ENCODE measurements at places on chromosomes 5 and 9.
A peak's percentile ranks its signal among the peaks of the same experiment; 100 is the strongest.

- DNase-seq = peak; percentile 48
These were observed 113.1 kb upstream of the ACOT12 start for GRCh38 chr5:81506900-81507588.

DNA sequence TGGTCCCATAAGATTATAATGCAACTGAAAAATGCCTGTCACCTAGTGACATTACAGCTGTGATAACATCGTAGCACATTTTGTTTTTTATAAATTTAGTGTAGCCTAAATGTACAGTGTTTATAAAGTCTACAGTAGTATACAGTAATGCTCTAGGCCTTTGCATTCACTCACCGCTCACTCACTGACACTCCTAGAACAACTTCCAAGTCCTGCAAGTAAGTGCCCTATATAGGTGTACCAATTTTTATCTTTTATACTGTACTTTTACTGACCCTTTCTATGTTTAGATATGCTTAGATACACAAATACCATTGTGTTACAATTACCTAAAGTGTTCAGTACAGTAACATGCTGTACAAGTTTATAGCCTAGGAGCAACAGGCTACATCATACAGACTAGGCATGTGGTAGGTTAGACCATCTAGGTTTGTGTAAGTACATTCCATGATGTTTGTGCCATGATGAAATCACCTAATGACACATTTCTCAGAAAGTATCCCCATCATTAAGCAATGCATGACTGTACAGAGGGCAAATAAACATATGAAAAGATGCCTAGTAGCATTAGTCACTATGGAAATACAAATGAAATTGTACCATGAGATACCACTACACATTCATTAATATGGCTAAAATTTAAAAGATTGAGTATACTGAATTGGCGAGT is 127.6 kb downstream of the TRPM6 start:
- no peak for DNase-seq

DNA sequence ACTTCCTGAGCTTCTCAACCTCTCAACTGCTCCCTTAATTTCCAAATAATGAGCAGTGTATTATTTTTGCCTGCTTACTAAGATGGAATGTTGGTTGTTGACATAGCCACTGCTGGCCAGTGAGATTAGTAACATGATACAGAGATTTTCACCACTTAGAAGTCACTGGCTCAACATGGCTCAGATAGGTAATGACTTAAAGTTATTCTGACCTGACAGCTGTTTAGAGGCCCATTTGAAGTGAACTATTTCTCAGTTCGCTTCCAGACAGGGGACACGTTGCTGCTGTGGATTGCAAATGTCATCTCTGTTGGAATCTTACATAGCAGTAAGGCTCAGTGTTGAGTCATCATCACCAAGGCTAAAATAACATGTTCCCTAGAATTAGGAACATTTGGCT is 490.2 kb downstream of the TLE4 start:
- no peak for DNase-seq

DNA sequence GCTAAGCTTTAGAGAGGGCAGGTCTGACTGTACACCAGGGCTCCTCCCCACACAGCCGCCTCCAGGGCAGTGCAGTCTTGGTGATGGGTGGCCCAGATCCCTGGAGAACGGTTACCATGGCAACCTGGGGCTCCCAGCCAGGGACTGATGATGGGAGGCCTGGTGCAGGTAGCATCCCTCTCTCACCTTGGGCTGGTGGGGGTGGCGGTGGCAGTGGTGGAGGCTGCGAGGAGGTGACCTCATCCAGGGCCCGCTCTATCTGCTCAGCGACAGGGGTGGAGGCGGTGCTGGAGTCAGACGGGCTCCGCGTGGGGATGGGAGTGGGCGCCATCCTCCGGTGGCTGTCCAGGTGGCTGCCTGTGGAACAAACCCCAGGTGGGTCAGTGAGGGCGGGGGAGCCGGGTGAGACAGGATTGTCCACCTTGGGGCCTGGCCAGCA is 12.3 kb downstream of the PRR7 start:
- DNase-seq = no peak

- no peak for DNase-seq
These were observed 2.1 kb upstream of the GABRB2 start for GRCh38 chr5:161548487-161549094.

DNA sequence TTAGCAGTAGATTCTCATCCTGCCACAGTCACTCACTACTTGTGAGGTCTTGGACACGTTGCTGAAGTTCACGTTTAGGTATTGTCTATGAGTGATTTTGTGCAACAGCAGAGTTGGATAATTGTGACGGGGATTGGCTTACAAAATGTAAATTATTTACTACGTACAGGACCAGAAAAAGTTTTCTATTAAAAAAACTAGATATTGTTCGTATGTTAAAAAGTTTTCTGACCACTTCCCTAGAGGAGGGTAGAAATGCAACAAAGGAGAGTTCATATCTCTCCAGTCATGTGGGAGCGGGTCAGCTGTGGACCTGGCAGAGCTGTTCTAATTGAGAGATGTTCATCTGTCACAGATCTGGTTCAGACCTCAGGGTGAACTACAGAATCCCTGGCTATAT is 976.1 kb upstream of the NUDT12 start:
- no peak for DNase-seq

- no peak for DNase-seq
These were observed 28.0 kb upstream of the SYK start for GRCh38 chr9:90773617-90774016.

DNA sequence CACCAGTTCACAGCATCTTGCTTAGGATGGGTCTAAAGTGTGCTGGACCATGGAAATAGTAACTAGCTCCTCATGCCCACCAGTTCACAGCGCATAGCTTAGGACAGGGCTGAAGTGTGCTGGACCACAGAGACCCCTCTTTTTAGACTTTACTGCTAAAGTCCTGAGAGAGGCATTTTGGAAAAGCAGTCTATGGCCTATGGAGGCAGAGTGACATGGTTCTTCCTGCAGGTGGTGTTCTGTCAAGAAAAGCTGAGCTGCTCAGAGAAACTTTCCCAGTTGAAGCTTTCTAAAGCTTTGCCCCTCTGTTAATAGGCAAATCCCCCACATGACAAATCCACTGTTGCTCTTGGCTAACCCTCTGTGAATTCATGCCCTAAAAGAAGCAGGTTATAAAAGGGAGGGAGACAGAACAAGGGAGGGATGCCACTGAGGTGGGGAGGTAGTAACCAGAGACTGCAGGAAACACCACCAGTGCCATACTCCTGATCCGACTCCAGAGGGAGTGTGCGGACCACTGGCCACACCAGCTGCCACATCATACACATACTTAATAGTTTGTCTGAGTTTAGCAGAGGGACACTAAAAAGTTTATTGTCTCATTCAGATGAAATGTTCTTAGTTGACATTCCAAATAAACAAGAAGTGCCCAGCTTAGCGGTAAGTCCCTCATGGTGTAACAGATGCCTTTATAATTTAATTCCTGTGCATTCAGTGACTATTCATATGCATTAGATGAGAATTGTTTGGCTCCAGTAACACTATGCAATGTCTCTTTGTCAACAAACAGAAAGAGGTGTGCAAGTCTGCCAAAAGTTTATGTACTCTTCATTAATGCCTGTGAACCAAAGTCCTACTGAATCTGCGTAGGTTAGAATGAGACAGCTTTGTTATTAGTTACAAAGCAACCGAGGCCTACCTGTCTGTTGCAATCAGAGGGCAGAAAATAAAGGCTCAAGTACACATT is 236.2 kb upstream of the NFIL3 start:
- DNase-seq = no peak
